ENCODE measurements at places on chromosomes 2 and 18.

DNA sequence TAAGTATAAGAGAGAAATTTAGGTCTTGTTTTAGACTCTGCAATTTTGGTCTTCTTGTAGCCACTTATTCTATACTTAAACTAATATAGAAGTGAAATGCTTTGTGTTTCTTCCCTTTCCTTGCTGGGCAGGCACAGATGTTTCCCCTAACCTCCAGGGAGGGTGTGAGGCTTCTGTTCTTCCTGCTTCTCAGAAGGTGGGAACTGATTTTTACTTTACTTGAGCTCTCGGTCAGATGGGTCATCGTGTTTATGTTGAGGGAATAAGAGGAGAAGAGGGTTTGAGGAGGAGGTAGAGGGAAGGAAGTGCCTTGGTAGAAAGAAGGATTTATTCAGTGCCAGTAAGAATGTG is 92.5 kb upstream of the CXCR4 start:
- DNase-seq = no peak

GRCh38 chr2:24123922-24124580 is 782 bp downstream of the FAM228B start:
- DNase-seq = peak; percentile 27

DNA sequence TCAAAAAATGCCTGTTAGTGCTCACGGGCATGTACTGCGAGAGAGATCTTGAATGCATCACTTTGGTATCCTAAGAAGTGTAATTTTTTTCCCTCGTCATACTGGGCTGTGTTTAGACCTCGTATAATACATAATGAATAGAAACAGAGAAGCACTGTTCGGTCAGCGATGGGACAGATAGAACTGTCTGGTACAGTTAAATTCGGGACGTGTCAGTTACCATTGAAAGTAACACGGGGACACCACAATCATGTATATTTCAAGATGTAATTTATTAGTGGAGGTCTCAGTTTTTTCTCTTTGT is 1.8 kb downstream of the PKP4 start:
- DNase-seq = no peak

DNA sequence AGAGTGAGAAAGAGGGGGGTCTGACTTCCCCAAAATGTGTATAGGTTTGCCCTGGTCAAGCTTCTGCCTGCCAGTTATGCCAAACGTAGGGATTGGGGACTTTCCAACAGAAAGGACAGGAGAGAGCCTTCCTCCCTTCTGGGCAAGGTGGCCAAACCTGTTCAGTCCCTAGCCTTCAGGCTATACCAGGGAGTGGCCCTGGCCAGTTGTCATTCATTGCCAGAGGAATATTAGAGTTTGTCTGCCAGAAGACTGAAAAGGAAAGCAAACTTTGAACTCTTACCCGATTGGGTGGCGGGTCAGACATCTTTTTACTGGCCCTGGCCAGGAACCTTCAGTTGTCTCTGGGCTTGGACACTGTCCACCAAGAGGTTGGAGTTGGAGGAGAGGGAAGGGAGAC is 22.1 kb downstream of the RAB3GAP1 start:
- no peak for DNase-seq

- DNase-seq = no peak
Observed at GRCh38 chr2:157899125-157899839, 23.2 kb upstream of the ACVR1 start.

GRCh38 chr2:166653185-166653813 is 159.2 kb upstream of the SCN7A start:
- no peak for DNase-seq

Data from stimulated activated naive CD4-positive, alpha-beta T cell (primary cell).